Fibroblast of skin of right quadriceps (primary cell): ENCODE measurements at places on chromosomes 6 and 20.

GRCh38 chr6:35164277-35164676, 23.1 kb upstream of the TCP11 start:
- DNase-seq: no peak

DNA sequence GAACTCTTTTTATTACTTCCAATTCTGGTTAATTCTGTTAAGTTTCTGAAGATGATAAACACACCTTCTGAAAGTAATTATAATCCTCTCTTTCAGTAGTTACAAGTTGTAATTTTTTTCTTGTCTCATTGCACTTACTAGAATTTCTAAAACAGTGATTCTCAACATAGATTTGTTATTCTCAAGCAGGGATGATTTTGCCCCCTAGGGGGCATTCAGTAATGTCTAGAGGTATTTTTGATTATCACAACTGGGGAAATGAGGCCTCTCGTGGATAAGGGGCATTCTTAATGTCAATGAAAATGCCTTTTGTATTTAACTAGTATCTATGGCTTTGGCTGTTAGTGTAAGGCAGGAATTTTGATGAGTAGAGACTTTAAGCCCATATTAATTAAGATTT, 39.4 kb upstream of the MAFB start:
- no peak for DNase-seq

- no peak for DNase-seq
Observed at GRCh38 chr20:1332749-1333300, 3.9 kb upstream of the SDCBP2 start.

DNA sequence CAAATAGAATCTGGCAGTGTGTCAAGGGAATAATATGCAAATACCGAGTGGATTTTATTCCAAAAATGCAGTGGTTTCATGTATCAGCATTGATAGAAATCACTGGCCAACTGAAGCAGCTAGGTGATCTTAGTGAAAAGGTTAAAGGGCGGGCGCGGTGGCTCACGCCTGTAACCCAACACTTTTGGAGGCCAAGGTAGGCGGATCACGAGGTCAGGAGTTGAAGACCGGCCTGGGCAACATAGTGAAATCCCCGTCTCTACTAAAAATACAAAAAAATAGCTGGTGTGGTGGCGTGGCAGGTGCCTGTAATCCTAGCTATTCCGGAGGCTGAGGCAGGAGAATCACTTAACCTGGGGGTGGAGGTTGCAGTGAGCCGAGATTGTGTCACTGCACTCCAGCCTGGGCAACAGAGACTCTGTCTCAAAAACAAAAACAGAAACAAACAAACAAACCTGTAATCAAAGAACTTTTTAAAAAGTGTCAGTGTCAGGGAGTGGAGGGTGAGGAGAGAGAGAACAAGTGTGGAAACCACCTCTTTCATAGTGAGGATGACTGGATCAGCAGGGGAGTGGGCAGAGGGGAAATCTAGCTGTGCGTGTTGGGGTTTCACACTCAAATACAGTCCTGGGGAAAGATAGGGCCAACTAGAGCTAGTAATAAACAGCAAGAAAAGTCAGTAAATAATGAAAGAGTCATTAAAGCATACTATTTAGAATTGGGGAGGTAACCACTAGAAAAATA, 57.1 kb downstream of the CDS2 start:
- no peak for DNase-seq

DNA sequence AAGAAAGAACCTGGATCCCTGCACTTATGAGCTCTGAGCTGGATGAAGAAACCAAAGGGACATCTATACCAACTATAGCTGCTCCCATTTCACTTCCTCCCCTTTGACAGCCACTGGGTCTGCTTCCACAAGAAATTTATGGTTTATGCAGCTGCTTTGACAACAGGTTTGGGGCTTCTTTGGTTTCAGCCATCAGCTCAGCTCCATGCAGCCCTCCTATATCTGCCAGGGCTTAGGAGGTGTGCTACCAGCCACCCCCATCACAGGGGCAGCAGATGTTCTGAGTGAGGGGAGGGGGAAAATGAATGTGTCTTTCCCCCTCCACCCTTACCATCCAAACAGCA, 29.2 kb upstream of the PKHD1 start:
- DNase-seq: no peak
